ENCODE measurements at places on chromosomes 13 and 19. TPM values are rescaled to one million over a fixed set of nuclear protein-coding genes. Genes with fewer than 3 reads are reported as not detected.
A peak's percentile ranks its signal among the peaks of the same experiment; 100 is the strongest.

DNA sequence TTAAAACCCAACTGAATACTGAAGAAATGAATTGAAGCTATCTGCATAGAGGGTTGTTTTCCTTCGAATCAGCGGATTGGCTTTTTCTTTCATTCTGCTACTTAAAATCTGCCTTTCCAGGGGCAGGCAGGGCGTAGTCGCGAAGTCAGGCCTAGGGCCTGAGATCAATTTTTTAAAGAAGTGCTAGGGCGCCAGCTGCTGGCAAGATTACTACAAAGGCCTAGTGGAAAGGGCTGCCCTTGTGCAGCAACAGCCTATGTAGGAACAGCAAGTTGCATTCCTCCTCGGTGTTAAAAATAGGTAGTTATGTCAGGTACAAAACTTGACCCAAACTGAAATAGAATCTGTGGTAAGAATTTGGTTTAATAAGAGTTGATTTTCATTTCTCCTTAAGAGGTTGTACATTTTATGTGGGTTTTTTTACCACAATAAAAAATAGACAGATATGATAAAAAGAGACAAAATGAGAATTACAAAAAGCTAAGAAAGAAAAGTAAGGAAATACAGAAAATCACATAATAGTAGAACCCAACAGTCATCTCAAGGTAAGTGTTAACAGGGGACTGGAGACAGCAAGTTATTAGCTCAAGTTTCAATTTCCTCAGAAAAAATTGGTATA, 9.5 kb upstream of the URAD start:
- DNase-seq = peak; percentile 34

- no peak for DNase-seq
Measured at GRCh38 chr13:78228940-78229339, 310.3 kb upstream of the EDNRB start.

- DNase-seq = peak; percentile 82
Measured at GRCh38 chr19:14434543-14435319, 1.6 kb downstream of the PKN1 start.

DNA sequence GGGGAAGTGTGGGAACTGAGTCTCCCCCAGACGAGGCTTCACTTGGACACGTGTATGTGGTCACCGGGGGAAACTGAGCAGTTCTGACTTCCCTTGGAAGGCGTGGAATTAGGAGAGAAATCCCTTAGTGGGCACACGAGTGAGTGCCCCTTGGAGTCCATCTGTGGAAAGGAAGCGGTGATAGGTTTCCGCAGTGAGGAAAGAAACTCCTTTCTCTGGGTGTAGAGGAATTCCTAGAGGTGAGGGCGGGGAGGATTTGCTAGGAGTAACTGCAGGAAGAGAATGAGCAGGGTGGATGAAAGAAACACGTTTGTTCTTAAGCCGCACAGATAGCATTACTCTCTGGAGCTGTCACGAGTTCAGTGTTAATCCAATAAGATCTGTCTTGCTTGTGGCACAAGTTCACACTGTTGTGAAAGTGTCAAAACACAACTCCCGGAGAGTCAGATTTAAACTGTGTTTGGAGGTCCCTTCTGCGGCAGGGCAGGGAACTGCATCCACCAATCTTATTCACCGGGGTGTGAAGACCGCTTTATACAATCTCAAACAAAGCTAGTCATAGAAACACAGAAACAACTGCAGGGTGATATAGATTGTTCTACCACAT, 1.2 kb downstream of the KL start:
- DNase-seq = peak; percentile 57

DNA sequence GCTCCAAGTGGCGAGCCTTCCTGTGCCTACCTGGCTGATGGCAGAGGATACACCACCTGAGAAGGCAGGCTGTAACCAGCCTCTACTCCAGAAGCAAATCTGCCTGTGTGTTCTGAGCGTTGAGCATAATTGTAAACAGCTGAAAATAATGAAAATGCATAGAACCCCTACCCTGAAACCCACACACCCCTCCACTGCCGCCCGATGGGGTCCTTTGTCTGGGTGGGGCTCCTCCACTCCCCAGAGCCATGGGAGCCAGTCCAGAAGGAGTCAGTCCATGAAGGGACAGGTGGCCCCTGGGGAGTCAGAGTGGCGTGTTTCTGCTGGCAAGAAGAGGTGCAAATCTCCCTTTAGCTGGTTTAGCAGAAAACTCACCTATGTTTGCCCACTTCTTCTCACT, 8.0 kb upstream of the SOX1 start:
- DNase-seq = no peak

- no peak for DNase-seq
Measured at GRCh38 chr13:48901781-48902180, 73.9 kb upstream of the FNDC3A start.

DNA sequence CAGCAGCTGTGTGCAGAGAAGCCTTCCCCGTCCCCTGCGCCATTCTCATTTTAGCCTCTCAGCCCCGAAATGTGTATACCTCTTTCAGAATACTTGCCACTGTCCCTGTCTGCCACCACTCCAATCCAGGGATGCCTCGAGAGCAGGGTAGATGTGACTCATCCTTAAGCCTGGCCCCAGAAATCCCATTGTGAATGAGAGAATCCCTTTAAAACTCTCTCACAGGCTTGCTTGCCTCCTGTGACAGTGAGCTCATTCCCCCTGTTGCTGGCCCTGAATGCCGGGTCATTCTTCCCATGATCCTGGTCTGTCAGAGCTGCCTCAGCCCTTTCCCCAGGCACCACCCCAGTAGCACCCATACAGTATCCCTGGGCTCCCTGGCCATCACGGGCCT, 9.6 kb downstream of the AP2A1 start:
- DNase-seq = no peak

DNA sequence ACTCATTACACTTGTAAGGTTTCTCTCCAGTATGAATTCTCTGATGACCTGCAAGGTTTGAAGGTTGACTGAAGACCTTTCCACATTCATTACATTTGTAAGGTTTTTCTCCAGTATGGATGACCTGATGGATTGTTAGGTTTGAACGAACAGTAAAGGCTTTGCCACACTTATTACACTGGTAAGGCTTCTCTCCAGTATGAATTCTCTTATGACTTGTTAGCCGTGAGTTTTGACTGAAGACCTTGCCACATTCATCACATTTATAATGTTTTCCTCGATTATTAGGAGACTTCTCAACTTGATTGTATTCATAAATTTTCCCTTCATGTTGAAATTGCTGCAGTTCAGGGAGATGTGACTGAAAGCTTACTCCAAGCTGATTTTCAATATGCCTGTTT, 6.8 kb upstream of the ZNF347 start:
- DNase-seq = no peak

- no peak for DNase-seq
Measured at GRCh38 chr19:48518207-48518606, 6.6 kb upstream of the LMTK3 start.

- no peak for DNase-seq
Measured at GRCh38 chr13:96460609-96461008, 370.7 kb downstream of the HS6ST3 start.

DNA sequence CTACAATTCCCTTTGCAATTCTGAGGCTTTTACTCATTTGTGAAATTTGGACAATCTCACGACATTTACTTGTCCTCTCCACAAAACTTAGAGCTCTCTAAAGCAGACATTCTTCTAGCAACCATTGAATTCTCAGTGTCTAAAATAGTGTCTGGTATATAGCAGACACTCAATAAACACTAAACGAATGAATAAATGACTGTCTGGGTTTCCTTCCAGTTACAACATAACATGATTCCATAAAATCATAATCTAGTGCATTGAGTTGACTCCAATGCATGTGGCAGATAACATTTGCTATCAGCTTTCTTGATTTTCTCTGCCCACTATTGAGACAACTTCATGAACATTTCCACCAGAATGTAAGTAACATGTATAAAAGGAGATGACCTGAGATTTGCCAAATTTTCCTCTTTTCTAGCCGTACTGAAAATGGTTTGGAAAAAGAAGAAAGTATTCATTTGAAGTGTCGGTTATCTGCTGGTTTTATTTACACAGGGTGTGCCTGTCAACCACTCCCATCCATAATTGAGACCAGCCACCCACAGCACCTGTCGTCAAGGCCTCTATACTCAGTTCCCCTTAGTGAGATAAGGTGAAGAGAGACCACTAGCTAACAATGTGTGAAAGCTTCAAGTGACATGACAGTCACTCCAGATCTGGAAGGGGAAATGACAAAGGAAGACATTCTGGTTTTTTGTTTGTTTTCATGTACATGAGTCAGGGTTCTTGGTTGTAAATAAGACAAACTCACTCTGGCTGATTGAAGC, 4.8 kb upstream of the SERP2 start:
- DNase-seq = peak; percentile 58

- peak; percentile 49 for DNase-seq
Measured at GRCh38 chr19:33194886-33195644, 935 bp downstream of the LRP3 start.

DNA sequence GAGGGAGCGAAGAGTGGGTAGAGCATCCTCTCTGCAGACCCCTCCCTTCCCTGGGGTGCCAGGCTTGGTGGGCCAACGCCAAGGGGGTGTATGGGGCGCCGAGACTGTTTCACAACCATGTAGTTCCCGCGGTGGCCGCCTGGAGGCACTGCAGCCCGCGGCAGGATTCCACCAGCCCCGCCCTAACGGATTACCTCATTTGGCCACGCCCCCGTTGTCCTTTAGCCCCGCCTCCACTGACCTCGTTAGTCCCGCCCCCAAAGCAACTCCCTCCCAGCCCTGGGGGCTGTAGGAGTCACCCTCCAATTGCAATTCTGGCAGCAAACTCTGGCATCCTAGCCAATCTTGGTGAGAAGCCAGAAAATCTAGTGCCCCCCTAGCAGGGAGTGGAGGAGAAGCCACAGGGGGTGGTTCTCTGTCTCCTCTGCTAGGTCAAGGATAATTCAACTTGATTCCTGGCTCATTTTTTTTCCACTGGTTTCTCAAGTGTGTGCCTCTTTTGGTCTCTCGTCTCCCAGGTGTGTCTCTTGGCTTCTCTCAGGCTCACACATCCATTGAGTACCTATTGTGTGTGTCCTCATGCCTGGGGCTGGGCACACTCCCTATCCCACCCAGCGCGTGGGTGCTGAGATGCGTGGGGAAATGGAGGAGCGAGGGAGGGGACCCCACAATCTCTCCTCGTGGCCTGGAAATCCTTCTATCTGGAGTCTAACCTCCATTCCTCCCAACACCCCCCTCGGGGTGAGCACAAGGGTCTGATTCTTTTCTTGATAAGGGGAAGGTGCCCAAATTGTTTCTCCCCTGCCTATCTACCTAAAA, 2.0 kb downstream of the OLFM2 start:
- peak; percentile 71 for DNase-seq

GRCh38 chr13:97548711-97549110, 114.7 kb downstream of the RAP2A start:
- no peak for DNase-seq

DNA sequence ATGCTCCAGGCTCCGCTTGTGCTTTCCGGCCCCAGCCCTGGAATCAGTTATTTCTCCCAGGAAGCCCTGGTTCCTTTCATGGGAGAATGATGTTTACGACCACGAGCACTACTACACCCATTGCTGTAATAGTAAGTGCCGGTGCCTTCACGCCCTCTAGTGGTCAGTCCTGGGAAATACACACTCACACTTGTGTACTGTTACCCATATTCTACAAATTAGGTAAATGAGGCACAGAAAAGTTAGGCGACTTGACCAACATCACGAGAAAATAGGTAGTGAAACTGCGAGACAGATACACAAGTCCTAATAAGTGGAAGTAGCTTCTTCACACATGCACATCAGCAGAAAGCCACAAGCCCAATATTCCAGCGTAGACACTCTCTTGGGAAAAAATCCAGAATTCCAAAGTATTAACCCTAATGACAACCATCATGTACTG, 21.7 kb downstream of the CEACAM21 start:
- DNase-seq = peak; percentile 70

GRCh38 chr19:18611327-18612050, 1.2 kb upstream of the TMEM59L start:
- no peak for DNase-seq

DNA sequence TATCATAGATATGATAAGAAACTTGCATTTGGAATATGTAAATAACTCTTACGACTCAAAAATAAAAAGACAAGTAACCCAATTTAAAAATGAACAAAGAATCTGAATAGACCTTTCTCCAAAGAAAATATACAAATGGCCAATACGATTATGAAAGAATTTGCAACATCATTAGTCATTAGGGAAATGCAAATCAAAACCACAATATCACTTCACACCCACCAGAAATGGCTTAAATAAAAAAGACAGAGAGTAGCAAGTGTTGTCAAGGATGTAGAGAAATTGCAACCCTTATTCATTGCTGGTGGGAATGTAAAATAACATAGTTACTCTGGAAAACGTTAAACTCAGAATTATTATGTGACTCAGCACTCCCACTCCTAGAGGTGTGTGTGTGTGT, 226.6 kb upstream of the MAB21L1 start:
- no peak for DNase-seq

The THSD8 gene
- not detected for total RNA-seq

The CEACAM21 gene
- not detected for total RNA-seq

The SMARCA4 gene
- 92.1 TPM for total RNA-seq

The ZNF766 gene
- total RNA-seq = 6.4 TPM

The HNRNPA1L2 gene
- 3.9 TPM for total RNA-seq

The KLK14 gene
- total RNA-seq = not detected

The BTBD2 gene
- 46.6 TPM for total RNA-seq

The ZNF260 gene
- 21.6 TPM for total RNA-seq

The F10 gene
- total RNA-seq = 8.7 TPM

The CEACAM16 gene
- under 0.01 TPM for total RNA-seq

The AMER2 gene
- not detected for total RNA-seq

The SPTBN4 gene
- 1.3 TPM for total RNA-seq

All from fibroblast of villous mesenchyme (primary cell).